ENCODE measurements at places on chromosomes 11 and 22.

DNA sequence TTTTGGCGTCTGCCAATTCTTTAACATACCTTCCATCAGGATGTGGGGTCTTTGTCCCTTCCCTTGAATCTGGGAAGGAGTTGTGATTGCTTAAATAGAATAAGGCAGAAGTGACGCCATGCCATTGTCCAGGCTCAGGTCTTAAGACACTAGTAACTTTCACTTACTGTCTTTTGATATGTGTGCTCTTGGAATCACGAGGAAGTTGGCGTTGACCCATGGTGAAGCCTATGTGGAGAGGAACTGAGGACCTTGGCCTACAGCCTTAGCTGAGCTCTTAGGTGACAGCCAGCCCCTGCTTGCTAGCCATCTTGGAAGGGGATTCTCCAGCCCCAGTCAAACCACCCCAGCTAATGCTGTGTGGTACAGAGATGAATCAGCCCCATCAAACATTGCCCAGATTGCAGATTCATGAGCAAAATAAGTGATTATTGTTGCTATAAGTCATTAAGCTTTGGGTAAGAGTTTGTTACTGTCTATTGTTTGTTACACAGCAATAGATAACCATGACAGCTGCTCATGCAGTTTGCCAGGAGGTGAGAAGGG is 17.6 kb upstream of the CLPB start:
- H3K4me1 ChIP-seq: no peaks in the 10 kb centered on the region
- DNase-seq: peak; percentile 25
- no peak overlapping the region for H3K27ac ChIP-seq
- no peak overlapping the region for H3K4me3 ChIP-seq

GRCh38 chr11:36077886-36078685 is 134.2 kb downstream of the LDLRAD3 start:
- H3K36me3 ChIP-seq: no peaks in the 10 kb centered on the region
- no peaks in the 10 kb centered on the region for H3K27me3 ChIP-seq
- H3K27ac ChIP-seq: no peak overlapping the region
- H3K4me3 ChIP-seq: no peak overlapping the region
- peaks cover 21% of the 10 kb centered on the region for H3K4me1 ChIP-seq

DNA sequence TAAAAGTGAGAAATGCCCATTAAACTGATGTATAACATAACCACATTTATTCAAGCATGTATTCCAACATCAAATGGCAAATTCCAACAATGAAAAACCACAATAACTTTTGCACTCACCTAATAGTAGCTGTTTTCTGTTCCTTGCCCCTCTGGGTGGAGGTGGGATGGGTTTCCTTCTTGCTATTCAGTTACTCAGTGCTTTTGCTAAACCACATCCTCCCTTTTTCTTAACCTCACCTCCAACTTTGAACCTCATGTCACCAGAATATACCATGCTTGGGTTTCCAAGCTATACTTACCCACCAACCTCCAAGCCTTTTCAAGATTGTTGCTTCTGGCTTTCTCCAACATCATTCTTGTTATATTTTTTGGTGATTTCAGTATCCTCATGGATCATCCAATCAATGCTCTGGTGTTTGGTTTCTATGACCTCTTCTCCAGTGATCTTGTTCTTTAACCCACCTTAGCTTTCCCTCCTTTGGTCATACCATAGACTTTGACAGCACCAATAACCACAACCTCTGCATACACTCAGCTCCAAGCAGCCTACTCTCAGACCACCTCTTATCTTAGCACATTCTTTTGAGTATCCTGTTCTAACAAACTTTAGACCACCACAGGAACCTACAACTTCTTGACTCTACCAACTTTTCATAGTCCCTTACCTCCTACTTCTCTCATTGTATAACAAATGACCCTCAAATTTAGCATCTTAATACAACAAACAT is 3.2 kb upstream of the CCDC15 start:
- no peaks in the 10 kb centered on the region for H3K27me3 ChIP-seq
- H3K36me3 ChIP-seq: no peaks in the 10 kb centered on the region
- peaks cover 6% of the 10 kb centered on the region for H3K4me1 ChIP-seq
- H3K4me3 ChIP-seq: no peak overlapping the region
- no peak overlapping the region for H3K27ac ChIP-seq

DNA sequence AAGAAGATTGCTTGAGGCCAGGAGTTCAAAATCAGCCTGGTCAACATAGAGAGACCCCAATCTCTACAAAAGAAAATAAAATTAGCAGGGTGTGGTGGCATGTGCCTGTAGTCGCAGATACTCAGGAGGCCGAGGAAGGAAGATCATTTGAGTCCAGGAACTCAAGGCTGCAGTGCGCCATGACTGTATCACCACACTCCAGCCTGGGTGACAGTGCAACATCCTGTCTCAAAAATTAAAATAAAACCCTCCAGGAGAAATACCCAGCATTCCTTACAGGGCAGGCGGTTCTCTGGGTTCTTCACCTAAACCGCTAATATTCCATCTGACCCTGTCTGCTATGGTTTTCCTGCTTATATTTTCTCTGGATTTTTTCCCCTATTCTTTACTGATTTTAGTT is 13.5 kb downstream of the TCF20 start:
- no peaks in the 10 kb centered on the region for H3K36me3 ChIP-seq
- H3K27ac ChIP-seq: no peak overlapping the region
- no peak overlapping the region for H3K4me3 ChIP-seq
- peaks cover 7% of the 10 kb centered on the region for H3K4me1 ChIP-seq

DNA sequence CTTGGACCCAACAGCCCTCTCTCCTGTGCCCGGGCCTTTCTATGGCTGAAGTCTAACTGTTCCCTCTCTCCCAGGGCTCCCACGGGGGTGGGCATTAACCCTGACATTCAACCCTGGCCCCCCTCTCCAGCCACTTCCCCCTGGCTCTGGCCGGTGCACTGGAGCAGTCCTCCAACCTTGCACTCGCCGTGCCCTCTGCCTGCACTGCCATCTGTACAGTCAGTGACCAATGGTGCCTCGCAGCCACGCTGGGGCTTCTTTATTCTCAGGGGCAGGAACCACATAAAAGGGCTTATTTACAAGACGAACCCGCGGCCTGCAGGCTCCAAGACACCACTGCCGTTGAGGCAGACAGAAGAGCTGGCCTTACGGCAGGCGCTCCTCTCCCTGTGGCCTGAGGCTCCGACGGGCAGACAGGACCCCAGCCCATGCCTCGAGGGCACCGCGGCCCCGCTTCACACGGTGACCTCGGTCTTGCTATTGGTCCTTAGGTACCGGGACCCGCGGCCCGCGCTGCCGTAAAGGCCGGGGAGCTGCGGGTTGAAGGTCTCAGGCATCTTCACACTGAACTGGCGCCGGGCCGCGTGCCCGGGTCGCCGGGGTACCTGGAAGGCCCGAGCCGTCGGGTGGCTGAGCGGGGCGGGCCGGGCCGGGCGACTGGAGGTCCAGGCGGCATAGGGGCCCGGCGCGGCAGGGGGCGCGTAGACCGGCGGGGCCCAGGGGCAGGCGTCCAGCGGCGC is 5.4 kb downstream of the SHISA8 start:
- peaks cover 15% of the 10 kb centered on the region for H3K4me1 ChIP-seq
- H3K27me3 ChIP-seq: peaks cover 36% of the 10 kb centered on the region
- H3K4me3 ChIP-seq: peak overlapping the region; percentile 47
- no peak for DNase-seq
- H3K27ac ChIP-seq: no peak overlapping the region
- H3K36me3 ChIP-seq: peaks cover 9% of the 10 kb centered on the region

- H3K27me3 ChIP-seq: no peaks in the 10 kb centered on the region
- no peak overlapping the region for H3K27ac ChIP-seq
- no peaks in the 10 kb centered on the region for H3K36me3 ChIP-seq
- no peak for DNase-seq
- no peak overlapping the region for H3K4me3 ChIP-seq
Observed at GRCh38 chr11:50182486-50182885, 149.8 kb downstream of the OR4C45 start.

- peak overlapping the region; percentile 98 for H3K27ac ChIP-seq
- H3K4me3 ChIP-seq: peak overlapping the region; percentile 95
- H3K4me1 ChIP-seq: peaks cover 21% of the 10 kb centered on the region
- no peaks in the 10 kb centered on the region for H3K27me3 ChIP-seq
Observed at GRCh38 chr22:17637490-17638181, 921 bp upstream of the BCL2L13 start.

DNA sequence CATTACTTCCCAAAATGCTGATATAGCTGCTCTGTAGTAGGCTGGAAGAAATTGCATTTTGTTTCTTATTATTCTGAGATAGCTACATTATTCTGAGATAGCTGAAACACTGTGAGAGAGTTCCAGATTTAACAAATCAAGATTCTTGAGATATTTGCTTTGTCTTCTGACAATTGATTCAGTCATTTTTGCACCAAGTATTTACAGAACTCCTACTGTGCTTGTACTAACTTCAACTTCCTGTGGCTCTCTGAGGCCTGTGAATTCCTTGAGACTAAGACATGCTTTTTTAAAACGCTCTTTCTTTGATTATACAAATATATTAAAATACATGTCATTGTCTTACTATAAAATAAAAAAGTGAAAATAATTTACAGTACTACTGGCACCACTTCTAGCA is 52.7 kb downstream of the USP47 start:
- H3K27me3 ChIP-seq: no peaks in the 10 kb centered on the region
- no peak overlapping the region for H3K4me3 ChIP-seq
- H3K36me3 ChIP-seq: peaks cover 55% of the 10 kb centered on the region
- DNase-seq: no peak
- no peak overlapping the region for H3K27ac ChIP-seq

GRCh38 chr22:41338614-41339212 is 37.4 kb downstream of the ZC3H7B start:
- no peak for DNase-seq
- H3K27me3 ChIP-seq: no peaks in the 10 kb centered on the region
- H3K27ac ChIP-seq: no peak overlapping the region
- peaks cover 56% of the 10 kb centered on the region for H3K36me3 ChIP-seq

- H3K36me3 ChIP-seq: no peaks in the 10 kb centered on the region
- peak; percentile 51 for DNase-seq
- no peaks in the 10 kb centered on the region for H3K27me3 ChIP-seq
- peaks cover 7% of the 10 kb centered on the region for H3K4me1 ChIP-seq
- no peak overlapping the region for H3K4me3 ChIP-seq
Observed at GRCh38 chr11:34653851-34654482, 33.1 kb downstream of the EHF start.

- no peak overlapping the region for H3K27ac ChIP-seq
- H3K27me3 ChIP-seq: no peaks in the 10 kb centered on the region
- H3K4me3 ChIP-seq: no peak overlapping the region
- DNase-seq: no peak
- no peaks in the 10 kb centered on the region for H3K36me3 ChIP-seq
- peaks cover 5% of the 10 kb centered on the region for H3K4me1 ChIP-seq
Observed at GRCh38 chr22:20246368-20247009, 21.6 kb downstream of the RTN4R start.

DNA sequence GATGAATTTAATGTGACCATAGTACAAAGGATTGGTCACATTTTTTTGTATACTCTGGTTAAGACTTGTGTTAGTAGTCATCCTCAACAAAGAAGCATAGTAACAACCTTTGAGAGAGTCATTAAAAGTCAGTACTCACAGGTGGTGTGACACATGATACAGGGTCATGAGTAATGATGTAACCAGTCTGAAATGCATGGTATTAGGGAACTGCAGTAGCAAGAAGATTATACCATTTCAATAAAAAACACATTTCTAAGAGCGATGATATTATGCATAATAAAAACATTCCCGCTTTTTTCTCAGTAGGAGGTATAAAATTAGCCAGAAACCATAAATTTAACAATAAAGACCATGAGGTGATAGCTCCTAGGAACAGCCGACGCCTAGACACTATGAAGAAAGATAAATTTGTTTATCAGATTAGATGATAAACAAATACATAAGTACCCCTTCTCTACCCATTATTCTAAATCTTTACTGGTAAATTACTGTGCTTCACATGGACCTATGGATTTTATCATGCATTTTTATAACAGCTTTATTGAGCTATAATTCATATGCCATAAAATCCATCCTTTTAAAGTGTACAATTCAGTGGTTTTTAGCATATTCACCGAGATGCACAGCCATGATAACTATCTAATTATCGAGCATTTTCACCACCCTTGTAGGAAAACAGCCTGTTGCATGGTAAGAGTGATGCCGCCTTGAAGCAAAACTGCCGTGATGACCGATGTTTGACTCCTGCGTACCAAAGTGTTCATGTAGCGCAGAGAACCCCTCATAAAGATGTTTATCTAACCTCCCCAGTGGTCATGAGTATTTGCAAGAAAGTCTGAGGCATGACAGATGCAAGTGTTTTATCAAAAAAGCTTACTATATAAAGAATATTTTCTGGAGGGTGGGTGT is 41.8 kb downstream of the TMPRSS5 start:
- no peak overlapping the region for H3K4me3 ChIP-seq
- no peak for DNase-seq
- no peak overlapping the region for H3K27ac ChIP-seq
- H3K4me1 ChIP-seq: no peaks in the 10 kb centered on the region
- no peaks in the 10 kb centered on the region for H3K36me3 ChIP-seq

GRCh38 chr11:125337836-125338834 is 157.9 kb downstream of the FEZ1 start:
- H3K4me1 ChIP-seq: no peaks in the 10 kb centered on the region
- no peak overlapping the region for H3K4me3 ChIP-seq
- H3K27ac ChIP-seq: peak overlapping the region; percentile 58

DNA sequence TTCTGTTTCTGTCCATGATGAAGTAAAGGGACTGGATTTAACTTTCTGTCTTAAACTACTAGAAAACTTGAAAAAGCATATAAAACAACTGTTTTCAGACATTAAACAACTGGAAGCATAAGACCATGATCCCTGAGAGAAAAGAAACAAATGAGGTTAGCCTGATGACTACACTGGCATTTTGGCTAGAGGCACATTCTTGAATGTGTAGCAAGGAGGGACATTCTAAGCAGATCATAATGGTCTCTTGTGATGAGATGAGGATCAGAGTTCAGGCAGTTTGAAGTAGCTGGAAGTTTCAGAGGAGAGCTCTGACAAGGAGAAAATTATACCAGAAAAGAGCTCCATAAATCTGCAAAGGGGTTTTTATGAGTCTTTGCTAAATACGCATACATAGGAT is 75.4 kb downstream of the AASDHPPT start:
- H3K4me1 ChIP-seq: no peaks in the 10 kb centered on the region
- H3K4me3 ChIP-seq: no peak overlapping the region
- H3K36me3 ChIP-seq: no peaks in the 10 kb centered on the region
- no peak overlapping the region for H3K27ac ChIP-seq
- DNase-seq: no peak

DNA sequence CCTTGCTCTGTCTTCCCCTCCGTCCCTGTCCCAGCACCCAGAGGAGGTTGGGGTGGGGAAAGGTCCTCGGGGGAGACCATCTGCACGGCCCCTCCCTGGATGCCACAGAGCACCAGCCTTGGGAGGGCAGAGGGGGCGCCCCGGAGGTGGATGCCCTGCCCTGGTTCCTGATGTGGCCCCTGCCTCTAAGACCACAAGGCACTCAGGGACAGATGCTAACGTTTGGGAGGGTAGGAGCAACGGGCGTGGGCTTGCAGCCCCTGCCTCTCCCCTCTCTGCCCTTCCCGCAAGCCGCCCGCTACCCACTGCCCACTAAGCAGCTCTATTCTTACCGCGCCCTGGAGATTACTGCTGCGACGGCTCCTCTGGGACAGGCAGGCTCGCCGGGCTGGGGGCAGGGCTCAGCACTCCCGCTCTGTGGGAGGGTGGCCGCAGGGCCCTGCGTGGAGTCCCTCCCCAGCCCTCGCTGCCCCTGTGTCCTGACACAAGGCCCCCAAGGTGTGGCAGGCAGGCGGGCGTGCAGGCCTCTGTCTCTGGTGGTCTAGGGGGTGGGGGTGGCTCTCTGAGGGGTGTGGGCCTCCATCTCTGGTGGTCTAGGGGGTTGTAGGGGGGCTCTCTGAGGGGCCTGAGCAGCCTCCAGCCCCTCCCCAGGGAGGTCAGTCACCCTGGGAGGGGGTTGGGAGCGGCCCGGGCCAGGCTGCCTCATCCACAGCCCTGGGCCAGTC is 14.9 kb downstream of the BRSK2 start:
- no peak overlapping the region for H3K4me3 ChIP-seq
- DNase-seq: no peak
- H3K27me3 ChIP-seq: peaks cover 2% of the 10 kb centered on the region
- no peaks in the 10 kb centered on the region for H3K4me1 ChIP-seq
